Stimulated activated CD8-positive, alpha-beta memory T cell treated with anti-CD3 and anti-CD28 coated beads, Interleukin-4, amount 100 ng/mL, for 4 hours (primary cell): ENCODE measurements at places on chromosomes 1 and 21.

DNA sequence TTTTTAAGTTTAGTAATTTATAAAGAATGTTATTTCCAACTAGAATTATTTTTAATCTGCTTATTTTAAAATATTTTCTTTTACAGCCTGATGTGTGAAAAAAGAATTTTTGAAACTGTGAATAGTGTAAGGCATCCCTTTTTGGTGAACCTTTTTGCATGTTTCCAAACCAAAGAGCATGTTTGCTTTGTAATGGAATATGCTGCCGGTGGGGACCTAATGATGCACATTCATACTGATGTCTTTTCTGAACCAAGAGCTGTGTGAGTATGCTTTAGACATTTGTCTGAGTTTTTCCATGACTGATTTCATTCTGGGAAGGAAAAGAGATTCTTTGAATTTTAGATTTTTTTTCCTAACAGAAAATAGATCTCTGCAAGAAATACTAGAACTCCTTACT, 77.9 kb downstream of the GTF2B start:
- no peak for DNase-seq

- no peak for DNase-seq
These were observed 59.4 kb upstream of the CYP2J2 start for GRCh38 chr1:59985911-59986515.

DNA sequence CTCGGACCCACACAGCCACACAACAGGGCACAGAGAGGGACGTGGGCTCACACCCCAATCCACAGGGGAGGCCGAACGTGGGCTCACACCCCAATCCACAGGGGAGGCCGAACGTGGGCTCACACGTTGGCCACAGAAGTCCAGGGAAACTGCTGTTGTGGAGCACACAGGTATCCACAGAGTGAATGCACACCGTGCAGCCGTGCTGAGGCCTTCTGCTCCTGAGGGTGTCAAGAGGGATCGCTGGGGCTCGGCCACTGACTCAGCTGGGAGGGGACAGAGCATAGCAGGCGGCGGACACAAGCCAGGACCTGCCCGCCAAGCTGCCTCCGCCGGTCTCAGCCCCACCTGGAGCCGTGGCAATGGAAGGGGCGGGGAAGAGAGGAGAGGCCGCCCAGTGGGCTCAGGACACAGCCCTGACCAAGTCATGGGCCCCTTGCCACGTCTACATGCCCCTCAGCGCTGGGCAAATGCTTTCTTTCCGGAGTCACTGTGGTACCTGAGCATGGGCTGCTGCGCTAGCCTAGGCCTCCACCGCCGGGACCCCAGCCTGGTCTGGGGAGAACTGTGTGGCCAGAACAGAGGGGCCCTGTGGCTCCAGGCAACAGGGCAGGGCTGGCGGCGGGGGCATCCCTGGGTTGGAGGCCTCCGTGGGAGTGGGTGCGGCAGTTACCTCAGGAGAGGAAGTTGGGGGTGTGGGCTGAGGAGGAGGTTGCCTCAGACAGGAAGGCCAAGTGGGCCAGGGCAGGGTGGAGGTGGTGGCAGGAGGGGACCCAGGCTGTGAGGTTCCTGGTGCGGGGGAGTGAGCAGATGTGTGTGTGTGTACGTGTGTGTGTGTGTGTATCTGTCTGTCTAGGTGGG, 1.2 kb downstream of the SYTL1 start:
- peak; percentile 76 for DNase-seq

DNA sequence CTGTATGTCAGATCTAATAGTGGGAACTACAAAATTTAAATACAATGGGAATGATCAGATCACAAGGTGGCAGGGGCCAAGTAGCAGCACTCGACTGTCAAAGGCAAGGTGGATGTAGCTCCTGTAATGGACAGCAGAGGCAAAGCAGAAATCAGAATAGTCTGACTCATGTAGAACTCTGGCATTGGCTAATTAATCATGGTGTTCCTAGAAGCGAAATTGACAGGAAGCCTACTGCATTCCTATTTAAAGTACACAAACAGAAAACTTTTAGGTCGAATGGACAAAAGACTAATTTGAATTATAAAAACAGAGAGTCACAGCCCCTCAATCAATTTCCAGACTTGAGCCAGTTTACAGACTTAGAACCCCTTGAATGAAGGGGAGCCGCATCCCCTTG, 17.4 kb upstream of the IL12RB2 start:
- DNase-seq: no peak

DNA sequence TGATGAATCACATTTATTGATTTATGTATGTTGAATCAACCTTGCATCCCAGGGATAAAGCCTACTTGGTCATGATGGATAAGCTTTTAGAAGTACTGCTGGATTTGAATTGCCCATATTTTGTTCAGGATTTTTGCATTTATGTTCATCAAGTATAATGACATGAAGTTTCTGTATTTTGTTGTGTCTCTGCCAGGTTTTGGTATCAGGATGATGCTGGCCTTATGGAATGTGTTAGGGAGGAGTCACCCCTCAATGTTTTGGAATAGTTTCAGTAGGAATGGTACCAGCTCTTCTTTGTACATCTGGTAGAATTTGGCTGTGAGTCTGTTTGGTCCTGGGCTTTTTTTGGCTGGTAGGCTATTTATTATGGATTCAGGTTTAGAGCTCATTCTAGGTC, 1643.1 kb upstream of the B3GALT2 start:
- no peak for DNase-seq
